ENCODE measurements at places on chromosomes 3 and 15. TPM values are rescaled to one million over a fixed set of nuclear protein-coding genes. Genes with fewer than 3 reads are reported as not detected.

The THUMPD3 gene
- total RNA-seq: 58.2 TPM

The OR5AC2 gene
- total RNA-seq: not detected

The CCDC39 gene
- not detected for total RNA-seq

The SNTN gene
- total RNA-seq: not detected

The SPSB4 gene
- total RNA-seq: 0.15 TPM

The TRPC1 gene
- total RNA-seq: 6.8 TPM

The OR5K2 gene
- not detected for total RNA-seq

The PIGX gene
- total RNA-seq: 31.7 TPM

The TIMP4 gene
- 13.6 TPM for total RNA-seq

The GPR87 gene
- 2.7 TPM for total RNA-seq

The CCR2 gene
- total RNA-seq: not detected

The STAB1 gene
- 0.07 TPM for total RNA-seq

The SPG21 gene
- 130 TPM for total RNA-seq

The PCOLCE2 gene
- total RNA-seq: 23.6 TPM

The CTXN2 gene
- total RNA-seq: 0.07 TPM

The OTOL1 gene
- total RNA-seq: not detected

The CCR3 gene
- not detected for total RNA-seq

The SNX1 gene
- total RNA-seq: 78.7 TPM

The MAP6D1 gene
- 7.2 TPM for total RNA-seq

The SH2D7 gene
- total RNA-seq: not detected

The HAPLN3 gene
- total RNA-seq: 27.6 TPM

The MKRN3 gene
- total RNA-seq: 1.6 TPM

The FBXW12 gene
- total RNA-seq: not detected

The IL1RAP gene
- 5.2 TPM for total RNA-seq

The RYR3 gene
- 0.07 TPM for total RNA-seq

The PLA1A gene
- total RNA-seq: 0.25 TPM

The CFAP100 gene
- total RNA-seq: not detected

The CLPX gene
- total RNA-seq: 44.0 TPM

The ANKUB1 gene
- not detected for total RNA-seq

The RPP25 gene
- 25.6 TPM for total RNA-seq
